ENCODE measurements at places on chromosomes 13 and 19.

- DNase-seq, result no peak
Observed at GRCh38 chr13:98507282-98507797, 69.6 kb downstream of the STK24 start.

DNA sequence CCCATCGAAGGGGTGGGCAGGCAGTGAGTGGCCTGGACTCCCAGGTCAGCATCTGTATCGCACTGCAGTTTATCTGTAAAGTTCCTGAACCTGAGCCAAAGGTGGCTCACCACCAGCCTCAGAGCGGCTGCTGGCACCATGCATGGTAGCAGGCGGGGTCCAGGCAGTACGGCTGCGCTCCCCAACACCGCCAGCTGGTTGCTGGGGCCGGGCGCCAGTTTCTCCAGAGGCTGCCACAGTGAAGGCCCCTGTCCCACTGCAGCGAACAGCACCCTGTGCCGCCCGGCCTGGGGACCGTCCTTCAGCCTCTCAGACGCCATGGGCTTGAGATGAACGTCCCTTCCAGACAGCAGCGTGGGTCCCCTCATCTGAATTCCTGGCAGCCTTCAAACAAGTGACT, 109.8 kb downstream of the KDM4B start:
- no peak for DNase-seq

DNA sequence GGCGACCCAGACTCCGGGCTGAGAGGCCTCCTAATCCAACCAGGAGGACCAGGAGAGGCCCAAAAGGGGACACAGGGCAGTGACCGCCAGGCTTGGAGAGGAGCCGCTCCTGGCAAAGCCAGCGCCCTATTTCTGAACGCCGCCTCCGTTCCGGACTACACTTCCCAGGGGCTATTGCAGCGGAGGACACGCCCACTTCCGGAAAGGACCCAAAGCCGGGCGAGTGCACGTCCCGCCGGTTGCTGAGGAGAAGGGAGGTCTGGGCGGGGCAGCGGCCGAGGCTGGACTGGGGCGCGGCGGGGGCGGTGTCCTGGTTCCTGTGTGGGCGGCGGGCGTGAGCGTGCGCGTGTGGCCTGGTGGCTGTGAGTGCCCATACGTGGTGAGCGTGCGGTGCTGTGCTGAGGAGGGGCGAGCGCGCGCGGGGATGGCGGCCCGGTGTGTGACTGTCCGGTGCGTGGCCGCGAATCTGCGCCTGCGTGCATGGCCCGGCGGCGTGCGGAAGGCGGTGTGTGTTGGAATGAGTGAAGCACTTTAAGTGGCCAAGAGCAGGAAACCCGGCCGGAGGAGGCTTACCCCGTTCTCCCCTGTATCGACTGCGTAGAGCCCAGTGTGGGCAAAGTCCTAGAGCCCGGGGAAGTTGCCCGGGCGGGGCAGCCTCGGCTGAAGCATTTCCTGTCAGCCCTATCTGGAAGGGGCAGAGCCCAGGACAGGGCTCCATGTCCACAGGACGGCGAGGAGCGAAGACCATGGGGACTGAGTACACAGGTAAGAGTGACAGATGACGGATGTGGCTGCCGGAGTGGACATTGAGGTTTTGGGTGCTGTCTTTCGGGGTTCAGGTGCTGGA, at the start of gene ZNF470:
Gene ZNF470 (plus strand): TSS at position 195 of the 847 bp plus-strand sequence. CDS start 2,844 bp downstream, outside the sequence.
- peak; percentile 83 for DNase-seq

DNA sequence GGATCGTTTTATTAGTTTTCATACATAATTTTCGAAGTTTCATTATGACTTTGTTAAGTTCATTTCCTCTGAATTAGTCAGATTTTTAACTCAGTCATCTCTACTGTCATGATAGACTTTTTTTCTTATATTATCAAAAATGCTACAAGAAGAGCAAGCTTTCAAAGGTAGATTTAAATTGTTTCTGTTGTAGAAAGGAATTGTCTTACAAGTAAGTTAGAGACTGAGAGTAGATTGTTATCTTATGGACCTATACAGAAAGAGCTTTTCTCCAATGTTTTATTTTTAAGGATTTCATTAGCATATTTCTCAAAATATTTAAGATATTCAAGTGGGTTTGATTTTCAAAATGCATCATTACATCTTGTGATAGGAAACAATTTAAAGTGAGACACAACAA, 2.7 kb downstream of the MAB21L1 start:
- no peak for DNase-seq

DNA sequence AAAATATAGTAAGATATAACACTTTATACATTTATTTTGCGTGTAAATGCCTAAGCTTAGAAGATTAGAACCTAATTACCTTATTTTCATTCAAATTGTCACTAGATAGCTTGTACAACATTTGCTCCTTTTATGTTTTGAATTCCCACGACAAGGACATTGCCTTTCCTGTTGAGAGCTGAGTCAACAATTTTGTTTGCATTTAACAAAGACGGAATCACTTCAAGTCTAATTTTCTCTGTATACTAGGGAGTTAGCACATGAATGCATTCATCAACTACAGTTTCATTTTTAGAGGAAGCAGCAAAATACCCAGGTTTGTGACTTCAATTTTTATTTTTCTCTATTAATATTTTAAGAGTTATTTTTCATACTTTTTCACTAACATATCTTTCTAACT, 48.7 kb upstream of the PCCA start:
- no peak for DNase-seq

DNA sequence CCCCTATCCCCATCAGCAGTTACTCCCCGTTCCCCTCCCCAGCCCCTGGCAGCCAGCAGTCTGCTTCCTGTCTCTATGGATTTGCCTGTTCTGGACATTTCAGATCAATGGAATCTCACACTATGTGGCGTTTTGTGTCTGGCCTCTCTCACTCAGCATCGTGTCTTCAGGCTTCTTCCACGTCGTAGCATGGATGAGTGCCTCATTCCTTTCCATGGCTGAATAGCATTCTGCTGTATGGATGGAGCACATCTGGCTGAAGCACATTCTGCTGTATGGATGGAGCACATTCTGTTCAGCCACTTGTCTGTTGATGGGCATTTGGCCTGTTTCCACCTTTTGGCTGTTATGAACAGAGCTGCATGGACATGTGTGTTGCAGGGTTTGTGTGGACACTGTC, 29.5 kb downstream of the CRTC1 start:
- DNase-seq, result no peak

- DNase-seq, result peak; percentile 77
Observed at GRCh38 chr19:31448221-31448657, 99.0 kb upstream of the TSHZ3 start.

GRCh38 chr13:25310891-25311290, 9.5 kb downstream of the NUP58 start:
- no peak for DNase-seq

- no peak for DNase-seq
Observed at GRCh38 chr13:106143930-106144709, 391.3 kb downstream of the EFNB2 start.

DNA sequence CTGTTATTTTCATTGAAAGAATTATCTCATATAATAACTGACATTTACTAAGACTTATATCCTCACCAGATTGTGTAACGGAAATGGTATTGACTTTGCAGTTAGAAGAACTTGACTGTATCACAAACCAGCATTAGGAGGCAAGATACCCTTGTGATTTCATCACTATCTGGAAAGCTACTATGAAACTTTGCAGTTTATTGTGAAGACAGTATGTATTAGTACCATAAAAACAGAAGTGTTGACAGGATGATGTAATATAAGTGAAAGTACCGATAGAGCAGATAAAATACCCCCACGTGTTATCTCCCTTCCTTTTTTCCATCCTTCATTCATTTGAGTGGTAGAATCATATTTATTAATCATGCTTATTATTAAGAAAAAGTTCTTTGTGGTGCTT, 365.7 kb upstream of the KLHL1 start:
- DNase-seq, result no peak

GRCh38 chr19:3443840-3444694, 36.3 kb downstream of the SMIM24 start:
- no peak for DNase-seq

GRCh38 chr13:39196965-39197646, 158.8 kb downstream of the NHLRC3 start:
- no peak for DNase-seq

GRCh38 chr19:14375582-14376291, 5.5 kb upstream of the ADGRE5 start:
- no peak for DNase-seq

DNA sequence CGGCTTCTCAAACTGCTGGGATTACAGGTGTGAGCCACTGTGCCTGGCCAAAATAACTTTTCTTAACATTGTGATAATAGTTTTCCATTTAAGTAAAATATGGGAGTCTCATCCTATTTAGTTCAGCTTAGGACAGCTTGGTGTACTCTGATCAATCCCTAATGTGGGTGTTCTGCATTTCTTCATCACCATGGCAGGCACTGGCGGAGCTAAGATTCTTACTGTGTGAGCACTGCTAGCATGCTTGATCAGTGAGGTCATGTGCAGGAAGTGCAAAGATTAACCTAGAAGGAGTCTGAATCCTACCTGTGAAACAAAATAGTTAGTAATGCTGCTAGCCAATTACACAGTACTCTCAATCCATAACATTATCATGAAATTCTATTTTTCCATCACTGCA, 1684.2 kb upstream of the SLC10A2 start:
- no peak for DNase-seq

GRCh38 chr13:91079176-91079575, 268.3 kb upstream of the MIR17HG start:
- no peak for DNase-seq

GRCh38 chr13:100131863-100132574, 43.1 kb downstream of the PCCA start:
- peak; percentile 80 for DNase-seq

DNA sequence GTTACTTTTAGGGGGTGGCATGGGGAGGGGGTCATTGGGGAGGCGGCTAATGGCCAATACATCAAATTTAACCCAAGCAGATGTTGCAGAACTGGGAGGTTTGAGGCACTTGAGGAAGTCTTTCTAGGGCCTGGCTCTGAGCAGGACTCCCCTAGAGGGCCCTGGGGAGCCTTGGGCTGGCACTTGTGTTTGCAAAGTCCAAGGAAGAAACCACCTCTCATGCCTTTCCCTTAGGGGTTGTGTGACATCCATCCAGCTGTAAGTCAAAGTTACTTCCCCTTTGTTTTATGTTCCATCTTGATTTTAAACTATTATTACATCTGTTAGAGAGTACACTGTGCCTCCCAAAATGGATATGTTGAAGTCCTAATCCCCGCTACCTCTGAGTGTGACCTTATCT, 159.9 kb downstream of the KATNAL1 start:
- no peak for DNase-seq

DNA sequence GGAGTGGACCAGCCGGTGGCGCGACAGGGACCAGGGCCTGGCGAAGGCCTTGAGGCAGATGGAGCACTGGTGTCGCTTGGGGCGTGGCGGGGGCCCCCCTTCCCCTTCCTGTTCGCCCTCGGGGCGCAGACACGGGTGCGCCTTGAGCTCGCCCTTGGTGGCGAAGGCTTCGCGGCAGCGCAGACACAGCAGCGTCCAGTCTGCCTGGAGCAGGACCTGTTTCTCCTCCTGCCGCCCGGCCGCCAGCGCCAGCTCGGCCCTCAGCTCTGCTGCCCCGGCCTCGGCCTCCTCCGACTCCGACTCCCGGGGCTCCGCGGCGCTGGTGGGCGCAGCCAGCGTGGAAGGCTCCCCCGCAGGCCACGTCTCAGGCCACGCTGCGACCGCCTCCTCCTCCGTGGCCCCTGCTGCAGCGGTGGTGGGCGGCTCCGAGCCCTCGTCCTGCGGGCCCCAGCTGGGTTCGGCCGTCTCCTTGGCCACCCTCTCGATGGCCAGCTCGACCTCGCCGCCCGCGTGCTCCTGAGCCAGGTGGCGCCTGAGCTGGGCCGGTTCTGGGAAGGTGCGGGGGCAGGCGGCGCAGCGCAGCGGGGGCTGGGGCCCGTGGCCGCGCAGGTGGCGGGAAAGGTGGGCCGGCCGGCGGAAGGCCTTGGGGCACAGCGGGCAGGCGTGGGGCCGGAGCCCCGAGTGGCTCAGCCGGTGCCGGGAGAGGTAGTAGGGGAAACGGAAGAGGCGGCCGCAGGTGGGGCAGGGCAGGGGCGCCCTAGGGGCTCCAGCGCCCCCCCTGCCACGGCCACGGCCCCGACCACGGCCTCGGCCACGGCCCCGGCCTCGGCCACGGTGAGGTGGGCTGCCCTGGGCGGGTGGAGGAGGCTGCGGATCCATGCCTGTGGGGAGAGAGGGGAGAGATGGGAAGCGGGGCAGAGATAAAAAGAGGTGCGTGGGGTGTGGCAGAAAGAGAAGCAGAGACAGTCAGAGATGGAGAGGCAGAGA, 1.6 kb downstream of the ZNF579 start:
- DNase-seq, result no peak

DNA sequence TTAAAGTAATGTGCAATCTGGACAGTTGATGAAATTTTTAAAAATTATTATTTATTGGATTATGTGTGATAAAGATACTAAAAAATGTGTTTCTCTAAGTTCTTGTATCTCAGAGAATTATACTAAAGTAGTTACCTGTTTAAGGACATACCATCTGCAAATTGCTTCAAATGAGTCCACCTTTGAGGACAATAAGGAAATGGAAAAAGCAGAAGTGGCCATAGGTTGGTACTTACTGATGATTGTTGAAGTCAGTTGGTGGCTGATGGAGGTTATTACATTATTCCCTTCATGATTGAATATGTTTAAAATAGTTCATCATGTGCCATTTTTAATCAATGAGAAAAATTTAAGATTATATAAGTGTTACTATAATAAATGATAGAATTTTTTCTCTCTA, 367.0 kb downstream of the MYO16 start:
- DNase-seq, result no peak

- no peak for DNase-seq
Observed at GRCh38 chr13:30022256-30022655, 171.8 kb upstream of the UBL3 start.

GRCh38 chr13:55869648-55870047, 1271.1 kb upstream of the PRR20A start:
- DNase-seq, result no peak

DNA sequence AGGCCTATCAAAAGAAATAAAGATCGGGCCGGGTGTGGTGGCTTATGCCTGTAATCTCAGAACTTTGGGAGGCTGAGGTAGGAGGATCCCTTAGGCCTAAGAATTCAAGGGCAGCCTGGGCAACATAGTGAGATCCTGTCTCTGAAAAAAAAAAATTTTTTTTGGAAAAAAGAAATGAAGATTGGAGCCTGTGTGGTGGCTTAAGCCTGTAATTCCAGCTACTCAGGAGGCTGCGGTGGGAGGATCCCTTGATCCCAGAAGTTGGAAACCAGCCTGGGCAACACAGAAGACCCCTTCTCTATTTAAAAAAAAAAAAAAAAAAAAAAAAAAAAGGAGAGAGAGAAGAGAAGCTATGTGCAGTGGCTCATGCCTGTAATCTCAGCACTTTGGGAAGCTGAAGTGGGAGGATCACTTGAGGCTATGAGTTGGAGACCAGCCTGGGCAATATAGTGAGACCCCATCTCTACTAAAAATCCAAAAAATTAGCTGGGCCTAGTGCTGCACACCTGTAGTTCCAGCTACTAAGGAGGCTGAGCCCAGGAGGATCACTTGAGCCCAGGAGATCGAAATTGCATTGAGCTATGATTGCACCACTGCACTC, 14.7 kb upstream of the LYPD3 start:
- DNase-seq, result no peak

GRCh38 chr19:1884719-1885334, 469 bp downstream of the ABHD17A start:
- DNase-seq, result no peak

GRCh38 chr13:29978211-29978610, 127.8 kb upstream of the UBL3 start:
- no peak for DNase-seq

Measured in GM04504 (cell line).